ENCODE measurements at places on chromosomes 2 and 18.

- no peak for DNase-seq
Observed at GRCh38 chr2:187982668-187983067, 309.0 kb upstream of the GULP1 start.

DNA sequence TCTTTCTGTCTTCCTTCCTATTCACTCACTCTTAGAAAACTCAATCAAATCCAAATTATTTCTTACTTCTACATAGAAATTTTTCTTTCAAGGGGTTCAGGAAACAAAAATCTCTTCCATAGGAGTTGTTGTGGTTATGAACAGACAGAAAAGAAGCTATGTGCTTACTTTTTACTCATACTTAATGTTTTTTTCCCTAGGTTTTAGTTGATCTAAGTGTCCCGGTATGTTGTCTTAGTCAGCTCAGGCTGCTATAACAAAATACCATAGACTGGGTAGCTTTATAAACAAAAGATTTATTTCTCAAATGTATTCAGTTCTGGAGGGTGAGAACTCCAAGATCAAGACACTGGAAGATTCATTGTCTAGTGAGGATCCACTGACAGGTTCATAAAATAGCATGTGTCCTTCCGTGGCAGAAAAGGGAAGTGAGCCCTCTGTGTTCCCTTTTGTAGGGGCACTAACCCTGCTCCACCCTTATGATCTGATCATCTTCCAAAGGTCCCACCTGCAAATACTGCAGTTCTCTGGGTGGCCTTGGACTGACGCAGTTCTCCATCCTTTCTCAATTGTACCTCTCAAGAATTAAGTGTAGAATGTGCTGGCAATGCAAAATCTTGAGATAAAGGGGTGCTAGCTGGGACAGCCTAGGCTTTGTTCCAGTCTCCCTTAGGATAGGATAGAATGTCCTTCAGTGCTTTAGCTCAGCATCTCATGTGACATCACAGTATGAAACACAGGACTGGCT, 14.4 kb upstream of the VRK2 start:
- DNase-seq: no peak

GRCh38 chr18:24396082-24396633, 1.5 kb downstream of the OSBPL1A start:
- DNase-seq: no peak

- DNase-seq: no peak
Observed at GRCh38 chr2:128287780-128288735, 30.6 kb downstream of the HS6ST1 start.

GRCh38 chr2:218067523-218067922, 1.5 kb upstream of the RUFY4 start:
- no peak for DNase-seq

GRCh38 chr2:88543541-88544057, 83.7 kb downstream of the EIF2AK3 start:
- DNase-seq: no peak

GRCh38 chr2:111944531-111945210, 46.3 kb downstream of the MERTK start:
- no peak for DNase-seq

- no peak for DNase-seq
Observed at GRCh38 chr18:5529471-5529870, 14.3 kb downstream of the EPB41L3 start.

DNA sequence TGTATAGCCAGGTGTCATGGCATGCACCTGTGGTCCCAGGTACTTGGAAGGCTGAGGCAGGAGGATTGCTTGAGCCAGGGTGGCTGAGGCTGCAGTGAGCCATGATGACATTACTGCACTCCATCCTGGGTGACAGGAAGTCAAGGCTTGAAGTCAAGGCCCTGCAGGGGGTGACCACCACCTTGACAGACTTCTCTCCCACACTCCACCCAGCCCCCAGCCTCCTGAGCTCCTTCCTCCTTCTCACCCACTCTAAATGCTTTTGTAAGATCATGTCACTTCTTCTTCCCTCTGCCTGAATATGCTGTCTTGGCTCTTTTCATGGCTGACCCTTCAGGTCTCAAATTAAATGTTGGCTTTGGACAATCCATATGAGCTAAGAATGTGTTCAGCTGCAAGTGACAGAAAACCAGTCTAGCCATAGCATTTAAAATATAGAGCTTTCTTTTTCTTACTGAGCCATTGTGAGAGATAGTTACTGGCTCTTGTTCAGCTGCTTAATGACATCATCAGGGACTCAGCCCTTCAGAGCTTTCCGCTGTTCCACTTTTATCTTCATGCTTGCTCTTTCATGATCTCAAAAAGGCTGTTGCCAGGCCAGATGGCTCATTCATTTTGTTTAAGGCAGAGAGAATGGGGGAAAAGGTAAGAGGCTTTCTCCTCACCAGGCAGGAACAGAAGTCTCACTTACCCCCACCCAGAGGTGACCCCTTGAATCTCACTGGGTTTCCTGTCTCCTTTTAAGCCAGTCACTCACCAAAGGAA, 36.7 kb upstream of the TTC39C start:
- DNase-seq: no peak

DNA sequence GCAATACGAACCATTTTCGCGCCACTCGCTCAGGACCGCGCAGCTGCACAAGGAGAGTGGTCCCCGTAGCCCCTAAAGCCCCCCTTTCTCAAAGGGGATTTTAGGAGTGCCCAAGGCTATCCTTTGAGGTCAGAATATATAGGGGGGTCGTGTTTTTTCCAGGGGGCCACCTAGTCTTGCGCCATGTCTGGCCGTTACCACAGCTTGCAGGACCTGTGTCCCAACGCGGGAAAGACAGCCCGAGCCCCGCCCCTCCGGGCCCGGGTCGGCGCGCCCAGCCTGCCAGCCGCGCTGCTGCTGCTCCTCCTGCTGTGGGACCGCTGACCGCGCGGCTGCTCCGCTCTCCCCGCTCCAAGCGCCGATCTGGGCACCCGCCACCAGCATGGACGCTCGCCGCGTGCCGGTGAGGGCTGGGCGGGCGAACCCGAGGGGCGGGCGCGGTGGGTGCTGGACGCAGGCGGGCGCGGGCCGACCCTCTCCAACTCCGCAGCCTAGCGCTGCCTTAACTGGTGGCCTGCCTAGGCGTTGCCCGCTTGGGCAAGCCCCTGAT, at the start of gene CDCA7:
Gene CDCA7 (plus strand): TSS at position 291 of the 550 bp plus-strand sequence. CDS start 92 bp downstream, at position 383.
- no peak for DNase-seq

DNA sequence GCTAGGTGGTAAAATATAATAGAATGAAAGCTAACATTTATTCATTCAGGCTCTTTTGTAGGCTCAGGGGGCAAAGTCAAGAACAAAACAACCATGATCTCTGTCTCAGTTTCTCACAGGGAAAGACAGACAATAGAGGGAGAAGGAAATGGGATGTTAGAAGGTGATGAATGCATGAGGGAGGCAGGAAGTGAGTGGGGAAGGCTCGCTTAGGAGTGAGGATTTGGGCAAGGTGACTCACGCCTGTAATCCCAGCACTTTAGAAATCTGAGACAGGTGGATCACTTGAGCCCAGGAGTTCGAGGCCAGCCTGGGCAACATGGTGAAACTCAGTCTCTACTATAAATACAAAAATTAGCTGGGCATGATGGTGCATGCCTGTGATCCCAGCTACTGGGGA, 88.4 kb downstream of the CTIF start:
- no peak for DNase-seq

- no peak for DNase-seq
Observed at GRCh38 chr2:223762853-223763252, 74.5 kb downstream of the AP1S3 start.

DNA sequence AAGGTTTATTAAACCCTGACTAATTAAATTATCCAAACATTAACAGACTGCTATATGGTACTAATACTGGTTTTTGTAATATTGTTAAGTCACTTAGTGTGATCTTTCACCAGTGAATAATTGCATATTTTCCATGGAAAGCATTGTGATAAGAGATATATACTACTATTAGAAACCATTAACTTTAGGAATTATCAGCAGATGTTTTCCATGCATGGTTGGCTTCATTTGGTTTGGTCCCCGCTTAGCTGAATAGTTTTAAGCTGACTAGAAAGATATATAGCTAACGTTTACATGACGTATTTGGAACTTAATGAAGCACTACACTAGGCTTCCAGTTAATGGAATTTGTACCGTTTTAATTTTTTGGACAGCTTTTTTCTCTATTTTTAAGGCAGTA, 37.9 kb downstream of the LCLAT1 start:
- DNase-seq: no peak

GRCh38 chr18:8602040-8602439, 7.2 kb upstream of the RAB12 start:
- no peak for DNase-seq

- no peak for DNase-seq
Observed at GRCh38 chr18:53745224-53745967, 479.1 kb downstream of the MBD2 start.

- DNase-seq: no peak
Observed at GRCh38 chr18:46320297-46320696, 216.1 kb downstream of the HAUS1 start.

Measured in midbrain (tissue), 1 donor.